GM13976 (cell line): ENCODE measurements at places on chromosomes 12 and 14.

DNA sequence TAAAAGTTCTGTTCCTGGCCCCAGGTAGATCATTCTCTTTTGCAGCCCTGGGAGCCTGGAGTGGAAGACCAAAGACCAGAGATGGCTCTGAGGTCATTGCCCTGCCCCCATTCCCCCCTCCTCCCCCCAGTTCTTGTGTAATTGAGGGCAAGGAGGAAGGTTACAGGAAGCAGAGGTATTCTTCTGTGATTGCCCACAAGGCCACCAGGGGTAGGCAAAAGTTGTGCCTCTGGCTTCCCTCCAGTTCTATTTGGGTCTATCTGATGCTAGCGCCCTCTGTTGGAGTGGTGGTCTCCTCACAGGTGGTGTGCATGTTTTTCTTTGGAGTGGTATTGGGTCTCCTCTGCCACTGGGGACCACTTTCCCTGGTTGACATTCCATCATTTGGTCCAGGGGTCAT lies 41.2 kb upstream of the CRY1 start:
- no peak for DNase-seq

DNA sequence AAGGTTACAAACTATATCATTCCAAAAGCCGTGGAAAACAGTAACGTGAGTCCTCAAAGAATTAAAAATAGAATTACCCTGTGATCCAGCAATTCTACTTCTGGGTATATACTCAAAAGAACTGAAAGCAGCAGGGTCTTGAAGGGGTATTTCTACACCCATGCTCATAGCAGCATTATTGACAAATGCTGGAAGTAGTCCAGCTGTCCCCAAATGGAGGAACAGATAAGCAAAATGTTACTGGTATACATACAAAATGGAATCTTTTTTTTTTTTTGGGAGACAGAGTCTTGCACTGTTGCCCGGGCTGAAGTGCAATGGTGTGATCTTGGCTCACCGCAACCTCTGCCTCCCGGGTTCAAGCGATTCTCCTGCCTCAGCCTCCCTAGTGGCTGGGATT lies 32.9 kb downstream of the ADIPOR2 start:
- DNase-seq, result no peak

DNA sequence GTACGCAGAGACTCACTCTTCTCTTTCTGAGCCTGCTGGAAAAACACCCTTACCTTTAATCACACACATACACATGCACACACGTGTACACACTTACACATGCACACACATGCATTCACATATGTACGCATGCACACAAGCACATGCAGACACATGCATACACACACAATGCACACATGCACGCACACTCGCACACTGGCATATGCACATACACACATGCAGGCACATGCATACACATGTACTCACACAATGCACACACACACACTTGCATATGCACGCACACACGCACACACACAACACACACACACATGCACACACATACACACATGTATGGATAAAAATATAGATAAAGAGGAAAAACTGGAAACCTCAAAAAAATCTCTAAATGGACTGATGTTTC lies 249.0 kb downstream of the GLT1D1 start:
- no peak for DNase-seq

DNA sequence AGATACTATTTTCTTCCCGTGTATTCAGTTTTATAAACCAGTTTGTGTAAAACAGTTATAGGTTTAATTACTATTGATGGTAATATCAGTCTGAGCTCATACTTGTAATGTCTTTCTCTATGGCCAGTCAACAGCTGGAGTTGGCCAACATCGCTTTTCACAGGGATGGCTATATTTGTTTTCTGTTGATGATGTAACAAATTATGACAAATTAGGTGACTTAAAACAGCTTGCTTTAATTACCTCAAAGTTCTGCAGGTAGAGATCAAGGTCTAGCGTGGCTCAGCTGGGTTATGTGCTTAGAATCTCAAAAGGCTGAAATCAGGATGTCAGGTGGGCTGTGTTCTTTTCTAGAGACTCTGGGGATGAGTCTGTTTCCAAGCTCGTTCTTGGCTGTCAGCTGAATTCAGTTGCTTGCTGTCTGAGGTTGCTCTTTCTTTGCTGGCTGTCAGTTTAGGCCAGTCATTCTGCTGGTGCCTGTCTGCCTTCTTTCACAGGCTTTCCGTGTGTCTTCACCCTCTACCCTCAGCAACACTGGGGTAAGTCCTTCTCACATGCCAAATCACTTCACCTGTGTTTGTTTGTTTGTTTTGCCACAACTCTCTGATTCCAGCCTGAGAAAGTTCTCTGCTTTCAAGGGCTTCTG lies 370.2 kb upstream of the E2F7 start:
- no peak for DNase-seq

GRCh38 chr14:63240221-63240620 lies 36.0 kb downstream of the RHOJ start:
- no peak for DNase-seq

- no peak for DNase-seq
Measured at GRCh38 chr12:12244341-12244740, 22.5 kb downstream of the LRP6 start.

- no peak for DNase-seq
Measured at GRCh38 chr12:7131502-7131866, 1.3 kb downstream of the CLSTN3 start.

GRCh38 chr14:77036484-77037214 lies 8.1 kb upstream of the IRF2BPL start:
- no peak for DNase-seq

- no peak for DNase-seq
Measured at GRCh38 chr14:85319998-85320630, 209.8 kb upstream of the FLRT2 start.

DNA sequence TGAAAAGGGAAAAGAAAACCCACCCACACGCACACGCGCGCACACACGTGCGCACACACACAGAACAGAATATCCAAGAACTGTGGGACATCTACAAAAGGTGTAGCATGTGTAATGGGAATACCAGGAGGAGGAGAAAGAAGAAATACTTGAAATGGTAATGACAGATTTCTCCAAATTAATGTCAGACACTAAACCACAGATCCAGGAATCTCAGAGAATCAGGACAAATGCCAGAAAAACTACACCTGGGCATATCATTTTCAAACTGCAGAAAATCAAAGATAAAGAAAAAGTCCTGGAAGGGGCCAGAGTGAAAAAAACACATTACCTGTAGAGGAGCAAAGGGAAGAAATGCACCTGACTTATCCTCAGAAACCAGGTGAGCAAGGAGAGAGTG lies 26.5 kb downstream of the FBXL14 start:
- no peak for DNase-seq

GRCh38 chr12:50070314-50071060 lies 13.1 kb downstream of the ASIC1 start:
- peak; percentile 80 for DNase-seq

DNA sequence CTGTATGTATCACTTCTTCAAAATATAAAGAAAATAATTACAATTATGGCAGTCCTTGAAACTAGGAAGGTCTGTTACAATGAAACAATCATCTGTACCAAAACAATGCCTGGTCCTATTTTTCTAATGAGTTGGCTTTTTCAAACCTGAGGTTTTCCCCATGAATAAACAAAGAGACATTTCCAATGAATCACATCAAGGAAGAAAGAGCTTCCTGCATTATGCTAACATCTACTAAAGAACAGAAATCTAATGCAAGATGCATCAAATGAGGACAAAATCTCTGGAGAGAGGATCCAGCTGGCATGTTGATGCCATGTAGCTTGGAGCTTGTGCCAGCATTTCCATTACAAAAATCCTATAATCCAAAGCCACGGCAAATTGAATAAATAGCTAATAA lies 29.3 kb downstream of the NIN start:
- no peak for DNase-seq

- no peak for DNase-seq
Measured at GRCh38 chr12:115451151-115451779, 767.3 kb upstream of the TBX3 start.

DNA sequence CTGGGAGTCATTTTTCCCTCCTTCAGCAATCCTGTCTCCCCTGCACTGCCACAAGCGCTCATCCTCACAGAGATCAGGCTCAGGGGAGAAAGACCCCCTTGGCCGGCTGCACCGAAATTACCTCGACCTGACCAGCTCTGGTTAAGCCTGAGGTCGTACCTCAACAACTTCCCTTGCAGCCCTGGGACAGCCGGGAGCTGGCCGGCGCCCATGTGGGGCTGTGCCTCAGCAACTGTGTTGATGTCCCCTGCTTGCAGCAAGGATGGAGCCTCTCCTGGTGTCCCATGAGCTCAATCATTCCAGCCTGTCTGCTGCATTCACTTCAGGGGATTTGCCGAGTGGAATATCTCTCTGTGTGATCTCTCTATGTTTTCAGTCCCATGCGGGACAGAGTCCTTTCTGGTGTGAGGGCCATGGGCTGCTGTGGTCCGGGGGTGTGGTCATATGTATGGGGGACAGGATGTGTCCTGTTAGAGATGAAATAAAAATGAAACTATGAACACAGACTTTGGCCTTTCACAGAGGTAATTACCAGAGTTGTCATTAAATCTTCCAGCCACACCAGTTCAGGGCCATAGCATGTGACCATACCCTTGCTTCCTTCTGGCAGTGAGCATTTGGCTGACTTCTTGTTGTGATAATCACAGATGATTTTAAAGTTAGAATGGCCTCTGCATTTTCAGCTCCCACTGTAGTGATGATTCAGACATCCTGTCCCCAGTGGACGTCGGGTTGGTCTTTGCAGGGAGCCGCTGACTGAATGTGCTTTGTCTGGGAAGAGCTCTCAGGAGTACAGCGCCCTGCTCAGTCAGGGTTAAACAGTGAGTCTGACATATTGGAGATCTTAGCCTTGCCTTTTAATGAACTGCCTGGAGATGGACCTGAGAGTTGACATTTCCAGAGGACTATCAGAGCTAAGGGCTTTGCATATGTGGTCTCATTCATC lies 405.9 kb downstream of the AACS start:
- peak; percentile 45 for DNase-seq
